ENCODE measurements at places on chromosomes 1 and 21.

- H3K27ac ChIP-seq, result peak overlapping the region; percentile 15
- DNase-seq, result peak; percentile 37
- H3K36me3 ChIP-seq, result no peaks in the 10 kb centered on the region
These were observed 156.0 kb downstream of the NFIA start for GRCh38 chr1:61238359-61238665.

DNA sequence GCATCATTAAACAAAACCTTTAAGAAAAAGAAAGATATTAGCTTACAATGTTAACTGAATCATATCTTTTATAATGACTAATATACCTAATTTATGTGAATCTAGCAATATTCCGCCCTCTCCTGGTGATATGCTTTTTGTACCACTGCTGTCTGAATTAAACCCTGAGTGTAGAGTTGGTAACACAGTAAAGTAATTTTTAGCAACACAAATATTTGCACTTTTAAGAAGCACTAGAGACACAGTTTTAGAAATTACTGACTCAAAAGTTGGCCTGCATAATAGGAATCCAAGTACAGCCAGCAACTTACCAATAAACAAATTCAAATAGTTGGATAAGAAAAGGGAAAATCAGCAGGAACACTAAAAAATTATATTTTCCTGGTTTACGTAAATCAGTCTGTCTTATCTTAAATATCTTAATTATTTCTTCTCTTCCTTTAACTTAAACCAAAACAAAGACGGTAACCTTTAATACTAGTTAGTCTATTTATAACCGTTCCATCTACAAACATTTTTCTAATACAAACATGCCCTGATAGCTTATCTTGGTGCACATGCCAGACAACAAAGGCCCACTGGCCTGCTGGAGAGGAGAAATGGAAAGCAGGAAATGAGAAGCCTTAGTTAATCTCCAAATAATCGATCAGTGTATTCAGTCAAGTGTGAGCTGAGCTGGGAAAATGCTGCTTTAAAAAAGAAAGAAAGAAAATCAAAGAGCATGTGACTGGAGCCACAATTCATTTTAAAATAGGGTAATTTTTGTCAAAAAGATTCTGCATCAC, 246.0 kb downstream of the RERE start:
- no peak overlapping the region for H3K4me3 ChIP-seq
- DNase-seq, result no peak
- H3K27ac ChIP-seq, result 0 out of 2 replicates have a peak overlapping the region, but pooled peaks have one; percentile 27
- H3K36me3 ChIP-seq, result no peaks in the 10 kb centered on the region

GRCh38 chr1:207115269-207115668, 11.2 kb downstream of the C4BPA start:
- H3K4me3 ChIP-seq, result no peak overlapping the region
- no peaks in the 10 kb centered on the region for H3K27me3 ChIP-seq
- H3K27ac ChIP-seq, result no peak overlapping the region
- no peaks in the 10 kb centered on the region for H3K36me3 ChIP-seq
- no peak for DNase-seq

DNA sequence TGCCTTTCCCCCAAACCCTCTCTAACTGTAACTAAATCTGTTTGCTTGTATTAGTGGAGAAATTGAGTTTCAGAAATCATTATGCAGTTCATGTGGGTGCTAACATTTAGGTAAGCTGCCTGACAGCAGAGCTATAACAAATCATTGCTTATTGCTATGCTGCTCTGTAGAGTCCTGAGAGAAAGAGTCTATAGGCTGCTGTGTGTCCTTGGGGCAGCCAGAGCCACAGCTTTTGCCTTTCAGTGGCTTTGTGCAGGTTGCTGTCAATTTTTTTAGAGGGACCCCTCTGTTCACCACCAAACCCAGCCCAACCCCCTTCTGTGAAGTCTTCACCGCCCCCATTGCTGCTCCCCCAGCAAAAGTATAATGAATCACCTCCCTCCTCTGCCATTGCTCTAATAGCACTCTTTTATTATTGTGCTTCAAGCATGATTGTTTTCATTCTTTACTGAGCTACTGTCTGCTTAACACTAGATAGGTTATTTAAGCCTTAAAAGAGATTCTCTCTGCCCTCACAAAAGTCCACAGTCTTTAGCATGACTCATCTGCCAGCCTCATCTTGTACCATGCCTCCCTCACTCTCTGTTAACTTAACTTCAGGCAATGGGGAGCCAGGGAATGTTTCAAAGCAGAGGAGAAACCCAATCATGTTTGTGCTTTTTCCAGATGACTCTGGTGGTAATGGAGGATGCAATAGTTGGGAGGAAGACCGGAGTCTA, 38.6 kb downstream of the DIRAS3 start:
- no peak for DNase-seq
- no peaks in the 10 kb centered on the region for H3K4me1 ChIP-seq
- no peaks in the 10 kb centered on the region for H3K36me3 ChIP-seq
- H3K4me3 ChIP-seq, result no peak overlapping the region
- H3K27ac ChIP-seq, result no peak overlapping the region

Data from GM23338 (cell line).